ENCODE measurements at places on chromosomes 6 and 20.
A peak's percentile ranks its signal among the peaks of the same experiment; 100 is the strongest.

GRCh38 chr6:112193535-112194051 is 60.8 kb downstream of the LAMA4 start:
- DNase-seq = no peak

GRCh38 chr6:149840345-149841075 is 23.6 kb downstream of the LRP11 start:
- DNase-seq = no peak

- DNase-seq = no peak
Measured at GRCh38 chr6:152828431-152828830, 77.8 kb downstream of the VIP start.

DNA sequence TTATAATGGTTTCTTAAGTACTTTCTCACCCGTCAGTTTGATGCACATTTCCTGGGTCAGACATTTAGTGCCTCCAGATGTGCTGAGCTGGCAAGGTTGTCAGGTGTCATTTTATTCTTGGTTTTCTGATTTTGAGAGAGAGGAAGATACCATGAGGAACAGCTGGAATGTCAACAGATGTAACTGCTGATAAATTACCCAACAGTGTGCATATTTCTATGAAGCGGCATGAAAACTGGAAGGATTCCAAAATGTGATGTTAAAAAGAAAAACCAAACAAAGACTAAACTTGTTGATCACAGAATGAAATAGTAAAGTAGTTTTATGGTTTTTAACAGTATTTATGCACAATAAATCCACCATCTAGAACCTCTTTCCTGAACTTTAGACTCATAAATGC is 447.3 kb downstream of the HDGFL1 start:
- no peak for DNase-seq

- no peak for DNase-seq
Measured at GRCh38 chr20:42972591-42972990, 217.1 kb downstream of the PTPRT start.

DNA sequence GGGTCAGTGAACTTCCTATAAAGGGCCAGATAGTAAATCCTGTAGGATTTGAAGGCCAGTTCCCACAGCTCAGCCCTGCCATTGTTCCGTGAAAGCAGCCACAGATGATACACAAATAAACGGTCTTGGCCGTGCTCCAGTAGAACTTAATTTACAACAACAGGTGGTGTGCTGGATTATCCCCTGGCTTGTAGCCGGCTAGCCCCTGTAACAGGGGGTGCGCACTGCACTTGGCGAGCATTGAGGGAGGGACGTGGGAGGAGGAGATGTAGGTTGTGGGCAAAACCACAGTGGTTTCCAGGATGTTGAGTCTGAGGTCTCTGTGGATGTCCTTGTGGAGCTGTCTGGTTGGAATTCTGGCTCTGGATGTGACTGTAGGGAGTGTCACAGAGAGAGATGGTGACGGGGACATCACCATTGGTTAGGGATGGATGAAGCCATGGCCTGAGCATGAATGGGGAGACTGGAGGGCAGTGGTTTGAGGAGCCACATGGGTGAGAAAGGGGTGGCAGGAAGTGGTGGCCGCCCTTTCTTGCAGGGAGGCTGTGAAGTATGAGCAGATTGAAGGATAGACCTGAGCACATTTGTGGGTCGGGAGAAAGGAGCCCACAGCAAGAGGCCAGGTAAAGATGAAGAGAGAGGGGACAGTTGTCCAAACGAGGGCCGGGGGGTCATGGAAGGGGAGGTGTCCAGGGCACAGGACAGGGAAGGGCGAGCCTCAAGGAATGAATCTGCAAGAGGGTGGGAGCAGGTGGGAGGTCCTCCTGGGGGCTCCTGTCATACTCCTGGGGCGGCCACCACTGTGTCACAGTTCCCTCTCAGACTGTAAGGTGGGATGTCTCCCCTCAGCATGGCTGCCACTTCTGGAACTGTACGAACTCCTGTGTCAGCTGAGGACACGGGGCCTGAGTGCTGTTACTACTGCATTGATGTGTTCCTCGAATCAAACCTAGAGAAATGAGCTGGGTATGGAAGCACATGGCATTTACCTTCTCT is 53.6 kb downstream of the CDH26 start:
- DNase-seq = no peak

GRCh38 chr6:43703512-43704429 is 16.2 kb upstream of the MRPS18A start:
- no peak for DNase-seq

GRCh38 chr6:65988006-65988405 is 281.0 kb upstream of the EYS start:
- DNase-seq = no peak

GRCh38 chr20:41531518-41532275 is 86.5 kb downstream of the CHD6 start:
- DNase-seq = no peak

- no peak for DNase-seq
Measured at GRCh38 chr6:24861934-24862333, 63.2 kb upstream of the ARMH2 start.

DNA sequence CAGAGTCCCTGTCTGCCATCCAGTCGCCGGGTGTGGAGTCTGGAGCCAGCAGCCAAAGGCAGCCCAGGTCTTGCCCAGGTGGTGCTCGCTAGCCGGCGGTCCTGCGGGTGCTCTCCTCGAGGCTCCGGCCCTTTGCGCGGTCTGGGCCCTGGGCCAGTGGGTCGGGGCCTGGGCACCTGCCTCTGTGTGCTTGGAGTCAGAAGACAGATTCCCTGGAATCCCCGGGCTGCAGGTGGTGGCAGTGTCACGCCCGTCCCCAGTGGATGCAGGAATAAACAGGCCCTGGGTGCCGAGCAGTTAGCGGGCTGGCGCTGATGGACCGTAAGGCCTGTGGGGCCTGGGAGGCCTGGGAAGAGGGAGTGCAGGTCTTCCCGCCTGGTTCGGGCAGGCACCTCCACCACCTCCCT is 5.3 kb downstream of the SS18L1 start:
- DNase-seq = no peak

DNA sequence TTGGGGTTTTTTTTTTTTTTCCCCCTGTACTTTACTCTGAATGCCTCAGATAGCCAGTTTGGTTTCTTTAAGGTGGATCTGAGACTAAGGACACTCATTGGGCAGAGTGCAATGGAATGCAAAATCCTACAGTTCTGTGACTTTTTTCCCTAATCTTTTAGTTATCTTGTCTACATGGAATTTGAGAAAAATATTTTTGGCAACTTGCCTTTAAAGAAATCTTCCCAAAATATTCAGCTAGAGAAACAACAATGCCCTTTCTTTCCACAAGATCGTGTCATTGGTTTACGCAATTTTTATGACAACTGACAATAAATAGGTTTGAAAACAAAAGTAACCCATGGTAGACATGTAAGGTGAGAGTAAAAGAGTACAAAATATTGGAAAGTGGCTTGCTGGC is 171.7 kb upstream of the LAMP5 start:
- DNase-seq = no peak

GRCh38 chr6:30571075-30571761 is at the start of gene ABCF1:
Gene ABCF1 (plus strand): TSS chr6:30571442. CDS start chr6:30571488, 46 bp downstream.
- DNase-seq = peak; percentile 100

DNA sequence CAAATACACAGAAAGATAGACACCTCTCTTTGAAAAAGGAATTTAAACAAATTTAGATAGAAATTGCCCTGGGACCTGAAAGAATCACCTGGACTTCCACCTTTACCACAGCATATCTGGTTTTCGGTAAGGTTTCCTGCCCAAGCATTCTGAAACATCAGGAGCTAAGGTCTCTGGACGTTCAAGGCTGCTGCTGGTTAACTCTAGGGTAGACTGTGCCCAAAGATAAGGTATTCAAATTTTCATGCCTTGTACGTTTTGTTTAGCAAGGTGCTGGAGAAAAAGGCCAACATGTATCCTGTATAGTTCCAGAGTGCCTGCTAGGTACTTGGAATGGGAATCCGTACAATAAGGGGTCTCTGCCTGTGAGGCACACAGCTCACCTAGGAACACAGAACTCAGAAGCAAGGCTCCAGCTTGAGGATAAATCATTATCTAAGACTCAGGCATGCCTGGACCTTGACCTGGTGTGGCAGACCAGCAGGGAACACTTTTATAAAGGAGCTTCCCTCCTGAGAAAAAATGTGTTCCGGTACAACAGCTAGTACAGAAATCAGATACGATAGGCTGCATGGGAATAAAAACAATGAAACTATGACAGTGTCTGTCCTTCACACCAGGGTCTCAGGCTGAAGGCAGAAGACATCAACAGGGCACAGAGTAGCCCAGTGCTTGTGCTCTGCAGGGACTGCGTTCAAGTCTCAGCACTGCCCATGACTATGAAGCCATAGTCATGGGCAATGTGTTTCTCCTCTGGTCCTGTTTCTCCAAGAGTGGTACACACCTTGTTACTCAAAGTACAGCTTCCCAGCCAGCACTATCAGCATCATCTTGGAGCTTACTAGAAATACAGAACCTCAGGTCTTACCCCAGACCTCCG is 70.4 kb downstream of the METTL24 start:
- DNase-seq = no peak

DNA sequence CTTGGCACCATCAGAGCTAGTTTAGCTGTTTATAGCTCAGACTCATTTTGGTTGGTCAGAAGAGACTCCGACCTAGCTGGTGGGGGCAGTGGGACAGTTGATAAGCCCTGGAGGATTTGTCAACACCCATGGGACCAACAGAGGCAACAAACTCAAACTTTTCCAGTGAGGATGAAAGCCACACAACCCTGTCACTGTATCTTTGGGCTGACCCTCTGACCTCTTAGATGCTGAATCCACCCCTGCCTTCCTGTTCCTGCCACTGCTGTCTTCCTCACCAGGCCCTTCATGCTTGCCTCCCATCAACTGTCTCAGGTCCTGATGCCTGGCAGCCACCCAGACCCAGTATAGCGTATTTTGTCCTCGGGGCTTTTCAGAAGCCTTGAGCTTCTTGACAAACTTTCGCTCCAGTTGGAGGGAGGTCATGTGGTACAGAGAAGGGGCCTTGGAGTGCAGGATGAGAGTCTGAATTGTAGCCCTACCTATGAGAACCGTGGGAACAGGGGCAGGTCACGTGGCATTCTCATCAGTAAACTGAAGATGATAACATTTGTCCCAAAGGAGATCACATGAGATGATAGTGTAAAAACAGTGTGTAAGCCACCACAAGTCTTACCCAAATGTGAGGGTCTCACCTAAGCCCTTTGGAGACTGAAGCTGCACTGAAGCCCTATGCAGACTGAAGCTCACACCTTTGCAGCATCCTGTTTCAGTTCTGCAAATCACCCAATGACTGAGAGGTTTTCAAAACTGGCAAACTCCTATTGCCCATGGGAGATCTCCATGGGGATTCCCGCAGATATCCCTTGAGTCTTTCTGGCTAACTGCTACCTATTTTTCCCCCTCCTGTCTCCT is 72.0 kb upstream of the F13A1 start:
- no peak for DNase-seq

DNA sequence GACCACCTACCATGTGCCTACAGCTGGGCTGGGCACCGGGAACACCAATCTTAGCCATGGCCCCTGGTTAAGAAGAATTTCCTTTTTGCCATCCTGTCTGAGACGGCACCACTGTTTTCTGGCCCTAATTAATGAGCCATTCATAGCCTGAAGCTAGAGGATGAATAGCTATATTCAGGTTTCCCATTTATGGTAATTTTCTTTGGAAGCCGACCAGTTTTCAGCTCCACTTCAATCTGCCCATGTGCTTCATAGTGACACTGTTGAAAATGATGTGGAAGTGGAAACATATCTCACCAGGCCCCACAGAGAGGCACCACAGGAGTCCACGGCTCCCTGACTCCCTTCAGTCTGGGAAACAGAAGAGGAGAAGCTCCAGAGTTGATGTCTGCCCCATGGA is 22.6 kb upstream of the ULBP3 start:
- no peak for DNase-seq

- no peak for DNase-seq
Measured at GRCh38 chr6:142648036-142648451, 296.9 kb downstream of the HIVEP2 start.

DNA sequence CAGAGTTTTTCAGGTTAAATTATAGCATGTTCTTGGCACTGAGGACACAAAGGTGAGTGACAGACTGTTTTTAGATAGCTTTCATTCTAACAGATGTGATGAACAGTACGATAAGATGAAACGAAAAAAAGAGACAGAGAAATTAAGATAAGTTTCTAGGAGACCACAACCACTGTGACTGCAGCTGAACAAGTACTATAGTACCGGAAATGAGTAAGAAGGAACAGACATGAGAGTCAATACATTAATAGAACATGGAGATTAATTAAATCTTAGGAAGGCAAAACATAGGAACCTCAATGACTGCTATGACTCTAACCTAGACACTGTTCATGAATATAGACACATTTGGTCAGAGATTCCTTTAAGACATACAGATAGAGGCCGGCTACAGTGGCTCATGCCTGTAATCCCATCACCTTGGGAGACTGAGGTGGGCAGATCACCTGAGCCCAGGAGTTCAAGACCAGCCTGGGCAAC is 40.2 kb downstream of the HBS1L start:
- DNase-seq = no peak

GRCh38 chr6:162371121-162371520 is 356.4 kb downstream of the PRKN start:
- DNase-seq = no peak

- no peak for DNase-seq
Measured at GRCh38 chr6:89970609-89971337, 76.5 kb downstream of the GJA10 start.

DNA sequence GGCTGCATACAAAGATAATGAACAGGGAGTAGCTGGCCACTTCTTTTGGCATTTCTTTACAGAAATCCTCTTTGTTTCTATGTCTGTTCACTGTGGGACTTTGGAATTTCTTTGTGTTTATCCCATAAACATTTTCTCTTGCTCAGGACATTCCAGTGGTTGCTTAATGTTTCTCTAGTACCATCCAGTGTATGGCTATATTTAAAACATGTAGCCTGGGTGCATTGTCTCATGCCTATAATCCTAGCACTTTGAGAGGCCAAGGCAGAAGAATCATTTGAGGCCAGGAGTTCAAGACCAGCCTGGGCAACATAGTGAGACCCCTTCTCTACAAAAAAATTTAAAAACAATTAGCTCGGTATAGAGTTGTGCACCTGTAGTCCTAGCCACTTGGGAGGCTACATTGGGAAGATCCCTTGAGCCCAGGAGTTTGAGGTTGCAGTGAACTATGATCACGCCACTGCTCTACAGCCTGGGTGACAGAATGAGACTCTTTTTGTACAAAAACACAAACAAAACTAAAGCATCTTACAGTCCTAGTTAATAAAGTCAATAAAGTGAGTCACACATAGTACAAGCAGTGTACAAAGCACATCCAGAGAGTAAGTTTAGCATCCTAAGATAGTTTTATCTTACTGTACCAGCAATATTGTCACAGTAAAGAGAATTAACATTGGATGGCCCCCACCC is 63.3 kb downstream of the ZFAND3 start:
- DNase-seq = no peak

DNA sequence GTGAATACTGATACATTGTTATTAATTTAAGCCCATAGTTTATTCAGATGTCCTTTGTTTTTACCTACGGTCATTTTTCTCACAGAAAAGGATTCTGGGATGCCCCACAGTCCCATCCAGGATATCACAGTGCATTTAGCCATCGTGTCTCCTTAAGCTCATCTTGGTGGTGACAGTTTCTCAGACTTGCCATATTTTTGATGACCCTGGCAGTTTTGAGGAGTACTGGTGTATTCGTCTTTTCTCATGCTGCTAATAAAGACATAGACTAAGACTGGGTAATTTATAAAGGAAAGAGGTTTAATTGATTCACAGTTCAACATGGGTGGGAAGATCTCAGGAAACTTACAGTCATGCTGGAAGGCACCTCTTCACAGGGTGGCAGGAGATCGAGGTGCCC is 295.9 kb upstream of the CDH4 start:
- DNase-seq = no peak

Data from activated CD8-positive, alpha-beta memory T cell treated with anti-CD3 and anti-CD28 coated beads for 1 hour (primary cell).